Dermis blood vessel endothelial cell (primary cell): ENCODE measurements at places on chromosomes 3 and 15. TPM values are rescaled to one million over a fixed set of nuclear protein-coding genes. Genes with fewer than 3 reads are reported as not detected.

CILP gene
- not detected in 2 replicates for total RNA-seq

GOLGA6B gene
- not detected in 2 replicates for total RNA-seq

ARL14 gene
- total RNA-seq = not detected in 2 replicates

OR5K2 gene
- total RNA-seq = not detected in 2 replicates

DGKG gene
- total RNA-seq = under 0.01 and 0.42 TPM in 2 replicates
